NCI-H2081 (cell line): ENCODE measurements at places on chromosomes 16 and 17.

DNA sequence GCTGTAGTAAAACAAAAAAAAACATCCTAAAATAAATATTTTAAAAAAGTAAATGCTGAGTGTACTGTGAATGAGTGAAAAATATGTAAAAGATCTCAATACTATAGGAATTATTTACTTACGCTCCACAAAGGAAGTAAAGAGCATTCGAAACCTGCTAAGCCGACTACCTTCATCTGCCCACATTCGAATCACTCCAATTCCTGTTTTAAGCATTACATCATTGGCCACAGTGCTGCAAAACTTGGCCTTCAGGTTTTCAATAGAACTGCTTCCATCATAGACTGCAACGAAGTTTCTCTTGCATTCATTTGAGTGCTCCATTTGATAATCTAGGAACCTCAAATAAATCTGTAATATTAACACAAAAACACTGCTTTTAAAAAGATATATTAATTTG, 34.4 kb downstream of the NETO2 start:
- no peak for DNase-seq

- no peak for DNase-seq
Measured at GRCh38 chr16:66277311-66278070, 89.0 kb upstream of the CDH5 start.

DNA sequence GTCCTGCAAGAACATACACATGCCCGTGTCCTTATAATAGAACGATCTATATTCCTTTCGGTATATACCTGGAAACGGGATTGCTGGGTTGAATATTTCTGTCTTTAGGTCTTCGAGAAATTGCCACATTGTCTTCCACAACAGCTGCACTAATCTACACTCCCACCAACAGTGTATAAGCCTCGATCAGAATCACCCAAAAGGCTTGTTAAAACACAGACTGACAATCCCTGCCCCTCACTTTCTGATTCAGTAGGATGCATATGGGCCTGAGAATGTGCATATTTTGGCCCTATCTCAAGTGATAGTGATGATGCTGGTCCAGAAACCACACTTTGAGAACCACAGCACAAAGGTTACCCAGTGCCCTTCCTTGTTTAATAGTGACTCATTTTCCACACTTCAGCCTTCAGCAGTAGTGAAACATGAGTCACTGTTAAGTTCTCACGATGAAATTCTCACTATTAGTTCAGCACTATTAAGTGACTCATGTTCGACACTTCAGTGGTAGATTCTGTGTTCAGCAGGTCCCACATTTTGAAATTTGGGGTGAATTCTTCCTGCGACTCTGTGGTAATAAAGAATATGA, 215.6 kb downstream of the GRIN2A start:
- no peak for DNase-seq

- no peak for DNase-seq
Measured at GRCh38 chr17:35736236-35736635, 4.8 kb downstream of the RASL10B start.

DNA sequence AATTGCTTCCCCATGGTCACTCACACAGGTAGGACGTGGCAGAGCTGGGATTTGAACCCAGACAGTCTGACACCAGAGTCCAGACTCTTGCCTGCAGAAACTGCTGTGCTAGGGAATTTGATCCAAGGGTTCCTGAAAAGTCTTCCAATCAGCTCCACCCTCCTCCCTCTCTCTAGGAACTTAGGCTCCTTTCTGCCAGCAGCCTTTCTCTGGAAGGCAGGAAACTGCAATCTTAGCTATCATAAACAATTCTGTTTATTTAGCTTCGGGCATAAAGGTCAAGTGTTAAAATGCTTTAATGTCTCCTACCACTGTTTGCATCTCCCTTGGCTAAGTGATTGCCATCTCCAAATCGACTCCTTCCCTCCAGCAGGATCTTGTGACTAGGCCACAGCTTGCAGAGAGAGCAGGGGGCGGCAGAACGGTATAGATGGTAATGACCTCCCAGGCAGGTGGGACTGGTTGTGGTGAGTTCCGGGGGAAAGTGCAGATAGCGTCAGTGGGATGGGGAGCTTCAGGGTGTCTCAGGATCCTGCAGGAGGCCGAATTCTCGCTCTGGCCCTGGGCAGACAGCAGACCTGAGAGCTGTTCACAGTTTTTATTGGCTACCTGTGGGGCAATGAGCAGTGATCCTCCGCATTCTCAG, 882.4 kb upstream of the EEF2KMT start:
- no peak for DNase-seq

GRCh38 chr16:12119562-12119961, 143.0 kb downstream of the SNX29 start:
- no peak for DNase-seq

DNA sequence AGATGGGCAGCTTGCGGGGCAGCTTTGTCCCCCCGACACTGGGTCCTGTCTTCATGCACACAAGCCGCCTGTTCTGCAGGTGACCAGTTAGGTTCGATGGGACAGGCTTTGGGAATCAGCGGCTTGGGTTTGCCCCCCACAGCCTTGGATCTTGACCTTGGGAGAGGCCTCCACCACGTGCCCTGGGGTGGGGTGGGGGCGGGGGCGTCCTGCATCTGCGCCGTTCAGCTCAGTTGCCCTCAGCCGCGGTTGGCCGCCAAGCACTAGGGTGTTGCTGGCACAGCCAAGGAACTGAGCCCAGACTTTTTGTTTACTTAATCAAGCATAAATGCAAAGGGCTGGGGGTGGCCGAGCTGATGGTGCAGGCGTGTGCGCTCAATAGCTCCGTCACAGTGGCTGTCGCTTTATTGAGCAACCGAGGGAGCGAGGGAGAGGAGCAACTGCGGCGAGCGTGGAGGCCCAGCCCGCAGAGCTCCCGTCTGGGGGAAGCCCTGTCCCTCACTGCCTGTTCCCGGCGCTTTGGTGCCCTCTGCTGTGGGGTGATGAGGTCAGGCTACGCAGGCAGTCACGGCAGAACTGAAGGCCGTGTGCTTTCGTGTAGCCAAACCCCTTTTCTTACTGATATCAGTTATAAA, 33.9 kb downstream of the JPH3 start:
- peak; percentile 56 for DNase-seq

DNA sequence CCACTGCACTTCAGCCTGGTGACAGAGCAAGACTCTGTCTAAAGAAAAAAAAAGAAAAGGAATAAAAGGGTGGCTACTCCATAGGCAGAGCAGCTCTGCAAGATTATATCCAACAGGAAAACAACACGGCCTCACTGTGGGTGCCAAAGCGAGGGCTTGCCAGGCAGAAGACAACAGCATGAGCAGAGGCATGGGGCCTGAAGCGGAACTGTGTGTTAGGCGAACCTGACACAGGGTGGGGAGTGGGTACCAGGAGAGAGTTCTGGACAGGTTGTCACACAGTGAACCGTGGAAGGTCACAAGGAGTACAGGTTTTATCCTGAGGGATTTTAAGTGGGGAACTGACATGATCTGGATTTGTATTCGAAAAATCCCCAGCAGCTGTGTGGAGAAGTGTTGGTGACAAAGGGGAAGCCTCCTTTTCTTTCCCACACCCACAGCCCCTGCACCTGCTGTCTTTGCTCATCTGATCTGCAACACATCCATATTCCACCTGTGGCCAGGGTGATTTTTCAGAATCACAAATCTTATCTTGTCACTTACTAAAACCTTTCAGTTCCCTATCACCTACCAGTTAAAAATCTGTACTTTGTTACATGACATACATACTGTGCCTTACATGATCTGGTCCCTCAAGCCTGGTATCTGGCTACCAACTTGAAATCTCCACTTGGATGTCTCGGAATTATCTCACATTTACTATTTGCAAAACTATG, 23.2 kb upstream of the ARHGAP17 start:
- DNase-seq = no peak

- no peak for DNase-seq
Measured at GRCh38 chr17:42414704-42415409, 8.2 kb downstream of the CAVIN1 start.

GRCh38 chr16:8796469-8797363, 723 bp downstream of the TMEM186 start:
- no peak for DNase-seq

DNA sequence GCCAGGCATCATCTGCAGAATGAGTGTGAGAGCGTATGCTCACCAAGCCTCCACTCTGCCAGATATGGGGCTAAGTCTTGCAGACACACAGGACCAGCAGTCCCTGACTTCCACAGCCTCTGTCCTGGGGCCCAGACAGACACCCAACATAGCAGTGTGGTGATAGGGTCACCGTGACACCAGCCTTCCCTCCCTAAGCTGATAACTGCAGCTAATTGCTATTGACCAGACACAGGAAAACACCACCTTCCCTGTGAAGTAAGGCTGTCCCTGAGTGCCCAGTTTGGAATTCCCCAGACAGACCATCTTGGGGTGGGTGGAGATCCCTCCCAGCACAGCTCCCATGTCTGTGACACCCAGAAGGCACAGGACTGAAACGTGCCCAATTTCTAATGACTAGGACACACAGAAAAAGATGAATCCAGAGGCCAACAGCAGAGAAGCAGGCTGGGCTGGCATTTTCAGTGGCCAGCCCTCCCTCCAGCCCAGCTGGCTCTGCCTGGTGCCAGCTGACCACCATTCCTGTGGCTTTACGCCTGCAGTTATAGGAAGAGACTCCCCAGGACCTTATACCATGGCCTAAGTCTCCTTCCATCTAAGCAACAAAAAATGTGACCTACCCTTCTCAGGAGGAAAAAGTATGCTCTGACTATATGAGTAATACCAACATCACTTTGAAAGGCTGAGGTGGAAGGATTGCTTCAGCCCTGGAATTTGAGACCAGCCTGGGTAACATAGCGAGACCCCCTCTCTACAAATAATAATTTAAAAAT, 30.3 kb downstream of the ATPAF2 start:
- no peak for DNase-seq

DNA sequence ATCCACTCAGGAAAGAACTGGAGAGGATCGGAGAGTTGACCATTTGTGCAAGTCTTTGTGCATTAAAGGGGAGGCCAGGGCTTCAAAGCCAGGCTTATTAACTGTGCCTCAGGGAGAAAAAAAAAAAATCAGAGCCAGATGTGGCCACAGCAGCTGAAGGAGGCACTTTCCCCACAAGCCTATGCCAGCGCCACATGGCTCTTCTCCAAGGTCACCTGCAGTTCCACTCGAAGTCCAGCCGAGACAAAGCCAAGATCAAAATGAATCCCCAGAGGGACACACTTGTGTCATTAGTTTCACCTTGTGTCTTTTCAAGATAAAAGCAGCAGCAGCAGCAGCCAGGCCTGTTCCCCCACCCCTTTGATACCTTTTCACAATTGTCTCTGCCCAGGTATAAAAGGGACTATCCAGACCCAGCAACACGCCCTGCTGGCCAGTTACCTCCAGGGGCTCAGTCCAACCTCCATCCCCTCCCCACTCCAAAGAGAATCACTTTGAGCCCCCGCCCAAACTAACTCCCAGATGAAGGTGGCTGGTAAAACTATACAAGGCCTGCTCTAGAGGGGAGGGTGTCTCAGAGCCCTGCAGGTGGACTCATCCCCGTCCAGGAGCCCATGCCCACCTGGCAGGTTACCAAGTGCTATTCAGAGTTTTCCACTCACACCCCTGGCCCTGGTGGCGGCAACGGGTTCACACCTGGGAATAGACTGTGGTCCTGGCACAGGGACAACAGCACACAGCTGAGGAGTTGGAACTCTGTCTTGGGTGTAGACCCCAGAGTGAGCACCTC, 29.2 kb downstream of the AXIN2 start:
- no peak for DNase-seq

DNA sequence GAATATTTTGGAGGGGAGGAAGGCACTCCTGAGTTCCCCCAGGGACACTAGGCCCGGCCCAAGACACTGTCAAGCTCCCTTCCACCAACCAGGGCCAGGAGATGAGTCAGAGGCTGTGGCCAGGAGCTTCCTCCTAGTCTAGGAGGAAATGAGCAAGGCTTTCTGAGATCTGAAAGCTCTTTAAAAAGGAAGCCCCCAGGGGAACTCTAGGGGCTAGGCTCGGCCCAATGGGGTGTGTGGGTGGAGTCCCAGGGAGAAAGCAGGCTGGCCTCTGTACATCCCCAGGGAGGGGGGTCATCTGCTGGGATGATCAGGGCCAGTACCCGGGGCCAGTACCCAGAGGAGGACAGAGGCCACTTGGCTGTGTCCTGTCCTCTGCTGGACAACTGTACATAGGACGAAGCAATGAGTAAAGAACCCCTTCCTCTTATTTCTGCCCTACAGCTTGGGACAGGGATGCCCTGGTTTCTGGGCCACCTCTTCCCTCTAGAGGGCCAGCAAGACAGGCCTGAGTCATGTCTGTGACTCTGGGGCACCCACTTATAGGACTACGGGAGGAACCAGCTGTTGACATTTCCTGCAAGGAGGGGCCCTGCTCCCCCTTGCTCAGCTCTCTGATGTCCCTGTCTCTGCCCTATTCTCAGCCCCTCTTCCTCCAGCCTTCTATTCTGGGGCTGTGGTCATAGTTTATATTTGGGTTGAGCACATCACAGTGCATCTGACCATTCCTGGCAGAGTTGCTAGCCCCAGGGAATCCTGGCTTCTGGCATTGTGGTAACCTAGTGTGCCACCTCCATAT, 2.7 kb downstream of the FHOD1 start:
- no peak for DNase-seq

DNA sequence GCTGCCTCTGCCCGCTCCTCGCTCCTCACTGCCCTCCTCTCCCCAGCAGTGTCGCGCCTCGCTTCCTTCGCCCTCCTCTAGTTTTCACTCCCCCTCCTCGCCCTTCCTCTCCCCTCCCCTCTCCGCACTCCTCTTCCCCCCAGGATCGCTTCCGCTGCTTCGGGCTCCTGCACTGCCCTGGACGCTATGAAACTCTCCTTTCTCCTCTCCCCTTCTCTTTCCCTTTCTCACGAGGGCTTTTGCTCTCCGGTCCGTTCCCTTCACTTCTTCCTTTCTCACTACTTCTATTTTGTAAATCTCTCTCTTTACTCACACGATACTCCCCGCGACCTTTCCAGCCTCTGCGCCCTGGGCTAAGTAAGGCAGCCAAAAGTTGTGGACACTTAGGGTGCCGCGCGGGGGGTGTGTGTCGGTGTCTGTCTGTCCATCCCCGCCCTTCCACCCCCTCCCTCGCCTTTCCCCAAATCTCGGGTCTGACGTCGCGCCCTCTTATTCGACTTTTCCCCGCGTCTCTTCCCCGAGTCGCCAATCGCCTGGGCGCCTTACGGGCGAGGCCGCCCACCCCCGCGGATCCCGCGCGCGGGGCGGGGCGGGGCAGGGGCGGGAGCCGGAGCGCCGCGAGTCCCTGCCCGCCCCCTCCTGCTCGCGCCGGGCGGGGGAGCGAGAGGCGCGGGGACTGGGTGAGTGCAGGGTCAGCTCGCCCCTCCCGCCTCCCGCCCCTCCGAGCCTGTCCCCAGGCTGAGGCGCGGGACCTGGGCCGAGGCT, at the start of gene IRX3:
TSS of gene IRX3 (minus strand) at position 422 of the 765 bp plus-strand sequence. CDS start 737 bp downstream, outside the sequence.
- DNase-seq = peak; percentile 25
